SHP77 (cell line): ENCODE measurements at places on chromosomes 3 and 15.

- no peak for DNase-seq
These were observed 44.0 kb downstream of the PHLDB2 start for GRCh38 chr3:111903067-111903511.

DNA sequence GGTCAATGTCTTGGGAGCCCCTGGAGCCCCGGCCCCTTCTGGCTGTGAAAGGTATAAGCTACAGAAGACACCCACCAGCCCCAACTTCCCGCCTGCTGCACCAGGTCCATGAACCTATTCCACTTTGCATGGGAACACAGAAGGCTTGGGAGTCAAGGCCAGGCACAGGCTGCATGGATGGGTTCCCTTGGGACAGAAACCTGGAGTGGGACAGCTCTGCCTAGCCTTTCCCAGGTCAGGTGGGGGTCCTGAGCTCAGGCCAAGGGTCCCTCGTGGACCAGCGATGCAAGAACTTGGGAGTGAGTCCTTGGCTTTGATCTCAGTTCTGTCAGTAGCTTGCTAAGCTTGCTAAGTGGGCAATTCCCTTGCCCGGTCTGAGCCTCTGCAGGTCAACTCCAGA, 25.0 kb downstream of the TKT start:
- no peak for DNase-seq

GRCh38 chr15:72491768-72492167, 17.6 kb downstream of the ARIH1 start:
- no peak for DNase-seq

DNA sequence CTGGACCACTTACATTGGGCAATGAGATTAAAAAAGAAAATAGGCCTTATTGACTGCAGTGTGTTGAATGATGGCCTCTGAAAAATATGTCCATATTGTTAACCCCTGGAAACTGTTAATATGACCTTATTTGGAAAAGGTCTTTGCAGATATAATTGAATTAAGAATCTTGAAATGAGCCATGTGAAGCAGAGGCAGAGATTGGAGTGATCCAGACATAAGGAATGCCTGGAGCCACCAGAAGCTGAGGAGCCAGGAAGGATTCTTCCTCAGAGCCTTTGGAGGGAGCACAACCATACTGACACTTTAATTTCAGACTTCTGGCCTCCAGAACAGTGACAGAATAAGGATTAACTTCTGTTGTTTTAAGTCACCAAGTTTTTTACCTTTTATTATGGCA, 510.4 kb upstream of the AGTR1 start:
- DNase-seq, result no peak

DNA sequence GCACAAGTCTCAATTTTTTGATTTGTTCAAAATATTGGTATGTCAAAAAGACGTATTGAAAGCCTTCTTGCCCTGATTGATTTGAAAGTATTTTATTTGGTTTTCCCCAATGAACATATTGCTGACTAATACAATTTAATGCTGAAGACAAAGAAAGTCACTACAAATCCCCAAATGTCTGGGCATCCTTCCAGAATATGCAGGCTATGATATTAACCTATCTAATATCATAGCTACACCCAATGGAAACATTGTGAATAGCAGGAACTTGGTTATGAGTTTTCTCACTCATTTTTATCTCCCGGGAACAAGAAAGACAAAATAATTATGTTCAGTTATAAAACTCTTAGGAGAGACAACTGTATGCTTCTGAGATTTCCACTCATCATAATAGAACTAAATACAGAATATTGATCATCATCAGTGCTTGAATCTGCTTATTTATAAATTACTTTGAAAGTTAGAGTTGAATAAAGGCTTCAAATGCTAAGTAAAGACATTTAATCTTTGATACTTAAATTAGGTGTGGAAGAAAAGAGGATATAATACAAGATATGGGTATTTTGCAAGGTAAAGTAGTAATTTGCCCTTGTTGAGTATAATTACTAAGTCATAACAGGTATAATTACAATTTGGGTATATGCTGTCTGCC, 483.9 kb downstream of the RBMS3 start:
- peak; percentile 3 for DNase-seq

DNA sequence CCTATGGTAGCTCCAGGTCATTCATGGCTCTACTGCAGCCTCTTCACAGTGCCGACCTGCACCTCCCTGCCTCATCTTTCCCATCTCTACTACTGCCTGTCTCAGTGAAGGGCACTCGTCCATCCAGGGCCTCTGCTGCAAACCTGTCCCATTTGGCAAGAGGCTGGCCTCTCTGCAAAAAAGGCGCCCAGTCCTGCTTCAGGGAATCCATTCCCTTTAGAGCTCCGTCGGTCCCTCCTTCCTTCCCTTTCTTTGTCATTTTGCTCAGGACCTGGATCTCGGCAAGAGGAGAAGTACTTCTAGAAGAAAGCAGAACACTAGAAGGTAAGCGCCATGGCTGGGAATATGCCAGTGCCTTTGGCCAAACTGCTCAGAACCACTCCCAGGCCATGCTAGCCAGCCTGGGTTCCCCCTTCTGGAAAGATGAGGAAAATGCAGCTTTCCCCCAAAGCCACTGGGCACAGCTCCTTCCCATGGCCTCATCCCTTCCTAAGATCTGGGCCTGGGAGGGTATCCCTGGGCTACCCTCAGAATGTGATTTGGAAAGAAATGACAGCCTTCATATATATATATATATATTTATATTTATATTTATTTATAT, 6.4 kb upstream of the ISL2 start:
- peak; percentile 8 for DNase-seq

DNA sequence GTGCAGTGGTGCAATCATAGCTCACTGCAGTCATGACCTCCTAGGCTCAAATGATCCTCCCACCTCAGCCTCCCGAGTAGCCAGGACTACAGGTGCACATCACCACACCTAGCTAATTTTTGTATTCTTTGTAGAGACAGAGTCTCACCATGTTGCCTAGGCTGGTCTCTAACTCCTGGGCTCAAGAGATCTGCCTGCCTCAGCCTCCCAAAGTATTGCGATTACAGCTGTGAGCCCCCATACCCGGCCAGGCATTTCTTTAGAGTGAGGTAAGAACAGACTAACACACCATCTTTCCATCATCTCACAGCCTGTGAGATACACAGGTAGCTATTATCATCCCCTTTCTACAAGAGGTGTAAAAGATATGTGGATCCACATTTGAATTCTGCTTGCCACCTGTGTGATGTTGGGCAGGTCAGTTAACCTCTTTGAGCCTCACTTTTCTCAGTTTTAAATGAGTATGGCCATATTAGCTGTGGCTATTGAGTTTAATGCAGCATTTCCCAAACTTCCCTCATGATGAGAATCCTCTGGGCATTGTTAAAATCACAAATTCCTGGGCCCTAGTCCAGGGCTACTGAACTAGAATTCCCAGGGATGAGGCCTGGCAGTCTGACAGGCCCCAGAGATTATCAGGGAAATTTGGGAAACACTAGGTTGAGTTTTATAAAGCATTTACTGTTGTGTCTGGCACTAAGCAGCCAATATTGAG, 46.0 kb downstream of the ANP32A start:
- no peak for DNase-seq

- DNase-seq, result no peak
These were observed 19.9 kb upstream of the LRRC58 start for GRCh38 chr3:120369037-120369467.

DNA sequence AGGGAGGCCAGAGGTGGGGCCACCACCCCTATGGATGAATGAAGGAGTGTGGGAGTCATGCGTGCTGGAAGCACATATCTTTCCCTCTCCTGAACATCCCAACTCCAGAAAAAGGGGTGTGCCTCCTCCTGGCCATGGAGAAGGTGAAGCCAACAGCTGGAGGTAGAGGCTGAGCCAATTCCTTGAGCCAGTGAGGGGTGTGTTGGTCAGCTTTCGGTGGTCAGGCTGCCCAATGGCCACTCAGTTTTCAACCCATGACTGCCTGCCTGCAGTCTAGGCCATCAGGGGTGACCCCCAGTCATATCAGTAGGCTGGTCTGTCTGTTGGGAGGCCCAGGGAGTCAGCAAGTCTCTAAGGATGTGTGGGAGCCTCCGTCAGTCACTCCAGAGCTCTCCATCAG, 13.6 kb downstream of the PTH1R start:
- DNase-seq, result no peak

- DNase-seq, result no peak
These were observed 102.5 kb upstream of the PDZRN3 start for GRCh38 chr3:73727117-73727821.

- peak; percentile 79 for DNase-seq
These were observed 174.6 kb upstream of the TBL1XR1 start for GRCh38 chr3:177371888-177372287.

- DNase-seq, result no peak
These were observed 226.2 kb upstream of the IGF1R start for GRCh38 chr15:98422130-98422478.

DNA sequence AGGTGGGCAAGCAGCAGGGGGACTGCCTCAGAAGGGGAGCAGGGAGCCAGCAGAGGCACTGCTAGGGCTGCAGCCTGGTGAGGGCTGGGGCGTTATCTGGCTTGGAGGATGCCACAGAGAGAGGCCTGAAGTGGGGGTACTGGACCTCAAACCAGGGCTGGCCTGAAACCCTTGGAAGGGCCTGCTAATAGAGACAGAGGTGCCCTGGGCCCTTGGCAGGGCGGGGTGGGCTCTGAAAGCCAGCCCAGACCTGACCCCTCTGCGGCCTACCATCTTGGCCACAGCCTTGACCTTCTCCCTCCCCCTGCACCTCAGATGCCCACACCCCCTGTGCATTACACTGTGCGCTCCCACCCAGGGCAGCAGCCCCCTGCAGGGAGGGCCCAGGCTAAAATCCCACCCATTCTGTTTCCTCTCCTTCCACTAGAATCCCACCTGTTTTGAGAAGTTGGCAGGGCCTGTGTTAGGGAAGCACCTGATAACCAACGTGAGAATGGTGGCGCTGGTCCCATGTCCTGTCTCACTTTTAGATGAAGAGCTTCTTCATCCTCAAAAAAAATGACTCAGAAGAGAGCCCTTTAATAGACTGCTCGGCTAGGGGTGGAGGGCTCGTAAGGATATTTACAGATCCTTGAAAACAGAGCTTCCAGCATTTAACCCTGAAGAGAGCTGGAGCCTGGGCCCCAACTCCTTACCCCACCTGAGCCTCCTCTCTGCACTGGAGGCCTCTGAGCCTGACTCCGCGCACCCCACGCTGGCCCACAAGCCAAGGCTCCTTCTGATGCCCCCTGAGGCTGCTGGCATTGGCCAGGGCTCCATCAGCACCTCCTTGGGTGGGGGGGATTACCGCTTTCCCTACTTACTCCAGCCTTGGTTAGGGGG, 29.8 kb downstream of the LOXL1 start:
- DNase-seq, result no peak
